Glutamatergic neuron (in vitro differentiated cells): ENCODE measurements at places on chromosomes 2 and 18. TPM values are rescaled to one million over a fixed set of nuclear protein-coding genes. Genes with fewer than 3 reads are reported as not detected.

Gene OTOS
- not detected for total RNA-seq

Gene ALK
- 9.6 TPM for total RNA-seq

Gene CAPN13
- not detected for total RNA-seq

Gene MAP2
- total RNA-seq: 177 TPM

Gene KCNE4
- not detected for total RNA-seq

Gene MERTK
- 2.3 TPM for total RNA-seq

Gene MOGAT1
- total RNA-seq: not detected

Gene SLC25A52
- total RNA-seq: not detected

DNA sequence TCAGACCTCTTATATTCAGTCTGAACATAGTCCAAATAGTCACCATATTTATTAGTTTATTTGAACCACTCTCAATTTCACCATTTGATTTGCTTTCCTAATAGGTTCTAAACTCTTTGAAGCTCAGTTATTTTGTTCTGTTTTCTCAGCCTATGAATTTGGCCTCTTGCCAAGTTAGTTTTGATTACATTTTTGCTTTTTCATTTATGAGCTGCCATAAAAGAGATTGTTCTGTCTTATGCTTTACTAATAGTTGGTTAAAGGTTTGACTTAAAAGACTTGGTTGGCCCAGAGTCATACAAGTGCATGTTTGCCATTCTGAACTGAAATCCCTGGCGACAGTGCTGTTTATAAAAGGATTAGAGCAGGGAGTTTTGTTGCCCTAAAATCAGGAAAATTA is 85.9 kb upstream of the RANBP2 start:
- peak overlapping the region; percentile 28 for H3K27ac ChIP-seq
- peaks cover 44% of the 10 kb centered on the region for H3K4me1 ChIP-seq
- DNase-seq: no peak
- no peaks in the 10 kb centered on the region for H3K27me3 ChIP-seq
- no peaks in the 10 kb centered on the region for H3K36me3 ChIP-seq
- H3K4me3 ChIP-seq: no peak overlapping the region

GRCh38 chr18:25360301-25360899 is 8.4 kb upstream of the ZNF521 start:
- H3K4me1 ChIP-seq: no peaks in the 10 kb centered on the region
- no peaks in the 10 kb centered on the region for H3K36me3 ChIP-seq
- no peak for DNase-seq

DNA sequence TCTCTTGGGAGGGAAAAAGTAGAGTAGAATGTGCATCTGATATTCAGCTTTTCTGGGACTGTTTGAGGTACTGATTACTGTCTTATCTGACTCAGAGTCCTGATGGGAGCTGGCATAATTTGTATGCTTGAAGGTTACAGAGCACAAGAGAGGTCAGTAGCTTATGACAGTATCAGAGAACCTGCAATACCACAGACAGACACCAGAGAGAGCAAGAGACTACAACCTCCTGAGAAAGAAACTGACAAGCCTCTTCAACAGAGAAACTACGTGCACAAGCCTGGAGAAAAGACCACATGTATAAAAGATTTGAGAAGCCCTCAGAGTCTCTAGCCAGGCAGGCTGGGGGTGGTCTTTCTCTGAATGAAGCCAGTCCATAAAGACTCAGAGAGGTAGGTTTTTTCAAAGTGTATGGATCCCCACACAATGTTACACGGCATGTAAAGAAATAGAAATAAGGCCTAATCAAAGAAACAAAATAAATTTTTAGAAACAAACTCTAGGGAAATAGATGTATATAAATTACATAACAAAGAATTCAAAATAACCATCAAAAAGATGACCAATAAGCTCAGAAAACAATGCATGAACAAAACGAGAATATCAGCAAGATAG is 568.3 kb downstream of the LRRTM4 start:
- no peak overlapping the region for H3K27ac ChIP-seq
- H3K27me3 ChIP-seq: no peaks in the 10 kb centered on the region
- H3K36me3 ChIP-seq: no peaks in the 10 kb centered on the region
- no peak overlapping the region for H3K4me3 ChIP-seq
- peaks cover 6% of the 10 kb centered on the region for H3K4me1 ChIP-seq
- DNase-seq: peak; percentile 10

DNA sequence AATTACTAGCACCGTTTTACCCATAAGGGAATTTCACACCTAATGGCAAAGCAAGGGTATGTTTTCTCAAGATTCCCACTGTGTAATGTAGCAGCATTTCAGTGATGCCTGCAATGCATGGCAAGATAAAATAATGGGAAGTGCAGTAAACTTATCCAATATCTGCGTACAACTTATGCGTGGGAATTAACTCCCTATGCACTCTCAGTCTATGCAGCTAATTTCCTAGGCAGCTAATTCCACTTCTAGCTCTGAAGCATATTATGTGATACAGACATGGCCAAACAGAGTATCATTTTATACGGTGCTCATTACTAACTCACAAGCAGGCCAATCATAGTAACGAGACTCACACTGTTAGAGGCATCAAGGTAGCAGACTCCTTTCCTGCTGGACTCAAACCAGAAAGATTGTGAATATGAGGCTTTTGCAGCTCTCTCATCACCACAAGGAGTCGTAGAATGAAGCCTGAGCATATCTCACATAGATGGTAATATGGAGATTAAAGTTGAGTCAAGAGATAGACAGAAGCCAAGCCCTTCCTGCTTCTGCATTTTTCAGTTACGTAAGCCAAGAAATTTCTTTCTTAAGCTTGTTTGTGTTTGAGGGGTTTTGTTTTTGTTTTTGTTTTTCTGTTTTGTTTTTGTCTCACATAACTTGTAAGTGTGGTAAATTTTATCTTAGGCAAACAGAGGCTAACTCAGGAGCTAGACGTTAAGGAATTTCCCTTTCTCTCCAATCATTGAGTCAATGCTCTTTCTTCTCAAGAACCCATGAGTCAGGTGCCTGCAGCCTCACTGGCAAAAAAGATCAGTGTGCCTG is 34.8 kb upstream of the ITGAV start:
- no peaks in the 10 kb centered on the region for H3K36me3 ChIP-seq
- H3K4me3 ChIP-seq: no peak overlapping the region
- H3K4me1 ChIP-seq: no peaks in the 10 kb centered on the region
- no peaks in the 10 kb centered on the region for H3K27me3 ChIP-seq
- no peak overlapping the region for H3K27ac ChIP-seq
- DNase-seq: no peak

- H3K4me3 ChIP-seq: no peak overlapping the region
- no peak for DNase-seq
- H3K27ac ChIP-seq: no peak overlapping the region
- H3K36me3 ChIP-seq: no peaks in the 10 kb centered on the region
- H3K4me1 ChIP-seq: no peaks in the 10 kb centered on the region
Observed at GRCh38 chr2:150675807-150676206, 188.3 kb upstream of the RND3 start.

GRCh38 chr2:45605116-45605515 is 6.0 kb downstream of the SRBD1 start:
- H3K4me3 ChIP-seq: no peak overlapping the region
- no peaks in the 10 kb centered on the region for H3K36me3 ChIP-seq
- DNase-seq: no peak
- H3K4me1 ChIP-seq: no peaks in the 10 kb centered on the region
- H3K27ac ChIP-seq: no peak overlapping the region
- no peaks in the 10 kb centered on the region for H3K27me3 ChIP-seq

DNA sequence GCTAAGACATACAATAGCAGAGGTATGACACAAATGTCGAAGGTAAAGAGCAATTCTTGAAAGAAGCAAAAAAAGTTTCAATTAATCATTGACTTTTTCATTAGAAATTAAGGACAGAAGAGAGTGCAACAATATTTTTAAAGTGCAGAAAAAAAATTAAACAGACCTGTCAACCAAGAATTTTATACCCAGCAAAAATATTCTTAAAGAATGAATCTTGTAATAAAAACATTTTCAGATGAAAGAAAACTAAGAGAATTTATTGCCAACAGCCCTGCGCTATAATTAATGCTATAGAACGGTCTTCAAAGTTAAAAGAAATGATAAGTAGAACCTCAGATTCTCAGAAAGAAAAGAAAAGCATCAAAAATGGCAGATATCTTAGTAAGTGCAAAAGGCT is 79.0 kb downstream of the OLA1 start:
- H3K27me3 ChIP-seq: no peaks in the 10 kb centered on the region
- H3K4me1 ChIP-seq: no peaks in the 10 kb centered on the region
- H3K27ac ChIP-seq: no peak overlapping the region
- DNase-seq: no peak

- no peak overlapping the region for H3K4me3 ChIP-seq
- peaks cover 4% of the 10 kb centered on the region for H3K4me1 ChIP-seq
- H3K27ac ChIP-seq: no peak overlapping the region
- H3K27me3 ChIP-seq: no peaks in the 10 kb centered on the region
- no peak for DNase-seq
- no peaks in the 10 kb centered on the region for H3K36me3 ChIP-seq
Observed at GRCh38 chr2:203591642-203592041, 56.5 kb upstream of the RAPH1 start.

GRCh38 chr2:3483227-3483985 is 35.9 kb downstream of the ADI1 start:
- H3K36me3 ChIP-seq: peaks cover 16% of the 10 kb centered on the region
- no peak overlapping the region for H3K4me3 ChIP-seq
- H3K27me3 ChIP-seq: peaks cover 3% of the 10 kb centered on the region
- no peak for DNase-seq

DNA sequence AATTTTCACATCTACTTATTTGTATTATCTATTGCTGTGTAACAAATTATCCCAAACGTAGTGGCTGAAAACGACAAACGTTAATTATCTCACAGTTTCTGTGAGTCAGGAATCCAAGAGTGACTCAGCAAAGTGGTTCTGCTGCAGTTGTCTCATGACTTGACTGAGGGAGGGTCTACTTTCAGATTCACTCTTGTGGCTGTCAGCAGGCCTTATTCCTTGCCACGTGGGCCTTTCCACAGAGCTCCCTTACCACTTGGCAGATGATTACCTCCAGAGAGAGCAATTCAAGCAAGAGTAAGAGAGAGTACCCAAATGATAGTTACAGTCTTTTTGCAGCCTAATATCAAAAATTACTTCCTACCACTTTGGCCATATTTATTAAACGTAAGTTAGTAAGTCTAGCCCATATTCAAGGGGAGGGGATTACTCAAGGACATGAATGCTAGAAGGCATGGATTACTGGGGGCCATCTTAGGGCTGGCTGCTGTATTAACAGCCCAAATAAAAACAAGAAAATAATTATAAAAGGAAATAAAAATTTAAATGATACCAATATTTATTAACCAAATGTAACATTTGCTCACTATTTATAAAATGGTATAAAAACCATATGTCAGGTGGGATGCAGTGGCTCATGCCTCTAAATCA is 48.7 kb upstream of the NBEAL1 start:
- no peak for DNase-seq
- H3K4me3 ChIP-seq: no peak overlapping the region
- no peaks in the 10 kb centered on the region for H3K27me3 ChIP-seq
- H3K4me1 ChIP-seq: no peaks in the 10 kb centered on the region
- H3K36me3 ChIP-seq: no peaks in the 10 kb centered on the region

- DNase-seq: no peak
- no peak overlapping the region for H3K27ac ChIP-seq
- H3K4me1 ChIP-seq: peaks cover 8% of the 10 kb centered on the region
- no peaks in the 10 kb centered on the region for H3K27me3 ChIP-seq
- no peaks in the 10 kb centered on the region for H3K36me3 ChIP-seq
- H3K4me3 ChIP-seq: no peak overlapping the region
Observed at GRCh38 chr18:23198217-23198845, 63.0 kb downstream of the CABLES1 start.

GRCh38 chr2:148048475-148049221 is 27.8 kb downstream of the MBD5 start:
- no peak overlapping the region for H3K4me3 ChIP-seq
- H3K4me1 ChIP-seq: peaks cover 8% of the 10 kb centered on the region
- no peak overlapping the region for H3K27ac ChIP-seq
- no peaks in the 10 kb centered on the region for H3K36me3 ChIP-seq

DNA sequence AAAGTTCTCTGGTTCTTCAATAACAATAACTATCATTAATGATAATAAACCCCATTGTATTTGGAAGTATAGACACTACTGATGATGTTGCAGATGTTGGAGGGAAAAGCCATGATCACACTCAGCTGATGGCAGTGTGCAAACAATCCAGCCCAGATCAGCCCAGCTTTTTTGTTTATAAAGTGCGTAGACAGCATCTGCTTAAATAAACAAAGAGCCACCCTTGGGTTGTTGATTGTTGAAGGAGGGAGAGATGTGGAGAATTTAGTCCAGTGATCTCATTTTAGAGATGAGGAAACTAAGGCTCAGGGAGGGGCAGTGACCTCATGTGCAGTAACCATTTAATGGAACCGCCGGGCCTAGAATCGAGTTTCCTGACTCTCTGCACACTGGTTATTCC is 56.0 kb upstream of the MEX3C start:
- DNase-seq: no peak
- peaks cover 4% of the 10 kb centered on the region for H3K4me1 ChIP-seq
- no peak overlapping the region for H3K4me3 ChIP-seq
- no peak overlapping the region for H3K27ac ChIP-seq
- H3K36me3 ChIP-seq: no peaks in the 10 kb centered on the region

DNA sequence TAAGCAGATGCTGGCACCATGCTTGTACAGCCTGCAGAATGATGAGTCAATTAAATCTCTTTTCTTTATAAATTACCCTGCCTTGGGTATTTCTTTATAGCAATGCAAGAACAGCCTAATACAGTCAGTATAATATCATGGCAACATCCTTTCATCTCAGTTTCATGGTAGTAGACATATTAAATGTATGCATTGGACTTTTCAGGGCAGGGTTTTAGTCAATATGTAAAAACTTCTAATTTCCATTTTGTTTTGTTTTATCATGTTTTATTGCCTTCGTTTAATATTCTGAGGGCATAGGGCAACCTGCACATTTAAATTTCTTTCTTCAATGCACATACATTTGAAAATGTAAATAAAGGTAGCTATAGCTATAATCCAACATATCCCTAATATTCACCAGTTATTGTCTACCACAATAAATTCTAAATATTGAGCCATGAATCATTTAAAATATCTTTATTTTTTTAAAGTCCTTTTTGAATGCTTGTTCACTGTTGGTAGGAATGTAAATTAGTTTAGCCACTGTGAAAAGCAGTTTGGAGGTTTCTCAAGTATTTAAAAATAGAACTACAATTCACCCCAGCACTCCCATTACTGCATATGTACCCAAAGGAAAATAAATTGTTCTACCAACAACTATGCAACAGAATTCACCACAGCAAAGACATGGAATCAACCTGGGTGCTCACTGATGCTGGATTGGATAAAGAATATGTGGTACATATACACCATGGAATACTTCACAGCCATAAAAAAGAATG is 41.8 kb upstream of the GRB14 start:
- H3K36me3 ChIP-seq: no peaks in the 10 kb centered on the region
- H3K27ac ChIP-seq: no peak overlapping the region
- no peak for DNase-seq
- no peaks in the 10 kb centered on the region for H3K27me3 ChIP-seq

GRCh38 chr18:32930695-32931301 is 158.0 kb upstream of the KLHL14 start:
- DNase-seq: no peak
- no peaks in the 10 kb centered on the region for H3K4me1 ChIP-seq
- no peak overlapping the region for H3K4me3 ChIP-seq
- H3K27ac ChIP-seq: no peak overlapping the region
- H3K27me3 ChIP-seq: no peaks in the 10 kb centered on the region
